ENCODE measurements at places on chromosomes 5 and 9.

DNA sequence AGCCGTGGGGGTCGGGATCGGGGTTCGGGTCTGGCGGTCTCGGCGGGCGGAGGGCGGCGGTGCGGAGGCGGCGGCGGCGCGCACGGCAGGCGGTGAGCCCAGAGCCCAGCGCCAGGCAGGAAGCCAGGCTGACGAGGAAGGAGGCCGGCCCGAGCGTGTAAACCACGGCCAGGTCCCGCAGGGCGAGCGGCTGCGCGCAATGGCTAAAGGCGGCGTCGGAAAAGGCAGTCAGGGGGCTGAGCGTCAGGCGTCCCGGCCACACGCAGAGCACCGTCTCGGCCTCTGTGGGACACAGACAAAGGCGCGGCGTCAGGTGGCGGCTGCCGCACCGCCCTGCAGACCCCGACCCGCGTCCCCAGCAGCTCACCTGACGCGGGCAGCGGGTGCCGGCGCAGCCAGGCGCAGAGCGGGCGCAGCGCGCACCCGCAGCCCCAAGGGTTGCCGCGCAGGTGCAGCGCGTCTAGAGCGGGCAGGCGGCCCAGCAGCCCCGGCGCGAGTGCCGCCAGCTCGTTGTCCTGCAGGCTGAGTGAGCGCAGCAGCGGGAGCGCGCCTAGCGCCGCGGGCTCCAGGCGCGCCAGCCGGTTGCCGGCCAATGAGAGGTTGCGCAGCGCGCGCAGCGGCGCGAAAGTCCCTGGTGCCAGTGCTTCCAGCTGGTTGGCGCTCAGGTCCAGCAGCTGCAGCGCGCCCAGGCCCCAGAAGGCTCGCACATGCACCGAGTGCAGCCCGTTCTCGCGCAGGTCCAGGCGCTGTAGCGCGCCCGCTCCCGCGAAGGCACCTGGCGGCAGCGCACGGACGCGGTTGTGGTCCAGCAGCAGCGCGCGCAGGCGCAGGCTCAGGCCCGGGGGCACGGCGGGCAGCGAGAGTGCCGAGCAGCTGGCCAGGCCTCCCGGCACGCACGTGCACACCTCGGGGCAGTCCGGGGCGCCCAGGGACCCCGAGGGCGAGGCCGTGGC is 671 bp downstream of the LRRC26 start:
- peak; percentile 61 for DNase-seq

- DNase-seq: peak; percentile 44
These were observed 40.0 kb upstream of the ARSB start for GRCh38 chr5:79025054-79025472.

- no peak for DNase-seq
These were observed 49.2 kb upstream of the CPLX2 start for GRCh38 chr5:175822225-175822624.

DNA sequence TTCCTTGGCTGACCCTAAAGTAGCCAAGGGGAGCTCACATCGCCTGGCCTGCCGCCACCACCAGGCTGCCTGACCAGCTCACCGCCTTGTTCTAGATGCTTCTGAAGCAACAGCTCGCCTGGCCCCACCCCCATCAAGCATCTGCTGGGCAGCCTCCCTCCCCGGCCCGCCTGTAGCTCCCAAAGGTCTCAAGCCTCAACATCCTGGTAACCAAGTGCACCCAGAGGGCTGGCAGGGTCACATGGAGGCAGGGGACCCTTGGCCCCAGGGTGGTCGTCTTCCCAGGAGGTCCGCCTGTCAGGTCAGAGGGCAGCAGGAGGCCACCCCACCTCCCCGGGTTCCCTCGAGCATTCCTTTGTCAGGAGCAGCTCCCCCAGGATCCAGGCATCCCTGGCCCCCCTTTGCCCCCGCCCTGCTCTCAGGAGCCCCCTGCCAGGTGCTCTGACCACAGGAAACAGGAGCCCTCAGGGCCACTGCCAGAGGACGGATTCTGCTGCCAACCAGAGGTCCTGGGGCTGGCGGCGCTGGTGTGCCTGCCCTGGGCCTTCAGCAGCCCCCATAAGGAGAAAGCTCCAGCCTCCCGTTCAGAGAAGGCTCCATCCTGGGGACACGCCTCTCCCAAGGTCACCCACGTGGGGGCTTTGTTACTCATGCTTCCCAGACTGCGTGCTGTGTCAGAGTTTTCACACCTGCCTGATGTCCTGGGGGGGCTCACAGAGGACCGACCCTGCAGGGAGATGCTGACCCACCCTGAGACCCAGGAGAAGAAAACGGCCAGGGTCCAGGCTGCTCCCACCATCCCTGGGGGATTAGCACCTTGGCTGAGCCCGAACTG is 3.5 kb upstream of the LRRC14B start:
- no peak for DNase-seq

- DNase-seq: no peak
These were observed 26.9 kb downstream of the NEURL1B start for GRCh38 chr5:172667786-172668593.

- DNase-seq: no peak
These were observed 202.1 kb downstream of the PCSK5 start for GRCh38 chr9:76092572-76092971.

DNA sequence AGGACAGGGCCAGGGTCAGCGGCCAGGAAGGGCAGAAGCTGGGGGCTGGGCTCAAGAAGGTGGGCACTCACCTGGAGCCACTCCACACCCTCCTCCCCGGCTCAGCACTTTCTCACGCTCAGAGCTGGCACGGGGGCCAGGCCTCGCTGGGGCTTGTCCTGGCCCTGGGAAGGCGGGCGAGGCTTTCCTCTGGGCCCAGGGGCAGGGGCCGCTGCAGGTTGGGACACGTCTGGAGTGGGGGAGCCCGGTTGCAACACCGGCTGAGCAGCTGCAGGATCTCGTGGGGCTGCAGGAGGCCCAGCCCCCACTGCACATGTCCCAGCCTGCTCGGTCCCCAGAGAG is 38.9 kb upstream of the EGFL7 start:
- no peak for DNase-seq
